ENCODE measurements at places on chromosomes 7 and 10.

DNA sequence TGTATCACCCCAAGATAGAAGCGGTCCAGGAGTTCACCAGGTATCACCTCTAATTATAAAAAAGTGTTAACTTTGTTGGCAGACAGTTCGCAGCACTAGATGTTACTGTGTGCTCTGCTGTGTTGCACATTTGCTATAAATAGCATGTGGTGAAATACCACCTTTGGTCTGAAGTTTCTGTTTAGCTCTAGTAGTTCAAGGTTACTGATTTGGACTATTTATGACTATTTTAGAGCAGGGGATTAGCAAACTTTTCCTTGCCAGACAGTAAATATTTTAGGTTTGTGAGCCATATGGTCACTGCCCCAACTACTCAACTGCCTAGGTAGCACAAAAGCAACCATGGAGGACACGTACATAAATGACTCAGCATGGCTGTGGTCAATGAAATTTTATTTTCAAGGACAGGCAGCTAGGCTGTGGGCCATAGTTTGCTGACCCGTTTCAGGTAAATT lies 16.5 kb downstream of the DENND10 start:
- DNase-seq, result peak; percentile 46

DNA sequence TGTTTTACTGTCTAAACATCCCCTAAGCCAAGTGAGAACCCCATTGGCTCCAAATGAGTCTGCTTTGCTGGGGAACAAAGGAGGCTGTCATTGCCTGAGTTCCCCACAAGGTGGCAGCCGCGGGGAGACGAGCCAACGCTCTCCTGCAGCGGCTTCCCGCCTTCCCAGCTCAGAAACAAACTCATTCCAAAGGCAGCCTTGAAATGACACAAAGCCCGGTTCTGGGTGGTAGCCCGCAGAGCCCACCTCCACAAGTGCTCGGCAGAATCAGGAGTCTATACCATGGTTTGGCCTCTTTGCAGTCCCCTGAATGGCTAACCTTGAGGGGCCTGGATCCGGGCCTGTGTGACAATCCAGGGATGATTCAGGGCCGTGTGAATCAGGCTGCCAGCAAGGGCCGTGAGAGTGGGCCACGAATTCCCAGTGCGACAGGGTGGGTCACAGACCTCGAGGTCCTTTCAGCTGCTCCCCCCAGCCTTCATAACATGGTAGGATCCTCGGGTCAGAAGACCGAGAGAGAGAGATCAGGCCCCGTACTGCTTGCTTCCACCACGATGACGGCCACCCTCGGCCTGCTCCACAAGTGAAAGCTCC lies 79.7 kb downstream of the DLG5 start:
- peak; percentile 59 for DNase-seq

DNA sequence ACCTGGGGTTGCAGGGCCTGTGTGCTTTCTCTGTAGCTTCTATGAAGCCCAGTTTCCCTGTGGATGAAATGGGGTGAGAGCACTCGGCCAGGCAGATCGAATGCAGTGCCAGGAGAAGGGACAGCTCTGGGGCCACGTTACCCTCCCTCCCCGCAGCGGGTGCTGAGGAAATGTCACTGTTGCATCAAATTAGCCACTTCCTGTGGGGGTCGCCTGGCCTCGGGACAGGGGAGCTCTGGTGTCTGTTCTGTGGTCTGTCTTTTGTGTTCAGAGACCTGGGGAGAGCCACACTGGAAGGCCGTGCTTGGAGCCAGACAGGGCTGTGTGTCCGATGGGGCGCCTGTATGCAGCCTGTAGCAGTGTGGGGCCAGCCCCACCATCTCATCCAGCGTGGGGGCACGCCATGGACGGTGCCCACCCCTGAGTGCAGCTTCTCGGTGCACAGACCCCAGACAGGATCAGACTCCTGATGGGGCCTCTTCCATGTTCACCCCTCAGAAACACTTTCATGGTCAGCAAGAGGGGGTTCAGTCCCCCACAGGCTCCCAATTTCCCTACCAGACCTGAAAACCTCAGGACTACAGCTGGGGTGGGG lies 13.6 kb downstream of the TTYH3 start:
- DNase-seq, result peak; percentile 46

- DNase-seq, result no peak
Observed at GRCh38 chr10:73959484-73960243, 38.3 kb upstream of the VCL start.

DNA sequence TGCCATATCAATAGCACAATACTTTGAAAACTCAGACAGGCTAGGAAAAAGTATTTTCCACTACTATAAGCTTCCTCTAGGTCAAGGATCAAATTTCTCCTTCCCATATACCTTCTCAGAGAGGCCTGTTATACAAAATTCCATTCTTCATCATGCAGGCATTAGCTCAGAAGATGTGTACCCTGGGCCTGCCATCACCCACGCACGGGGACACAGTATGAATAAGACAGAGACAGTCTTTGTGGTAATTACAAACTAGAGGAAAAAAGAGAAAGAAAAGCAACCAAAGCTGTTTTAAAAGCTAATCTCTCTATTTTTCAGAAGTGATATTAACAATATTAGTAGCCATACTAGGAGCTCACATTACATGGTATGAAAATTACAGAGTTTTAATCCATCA lies 236.8 kb upstream of the AOAH start:
- DNase-seq, result no peak

- peak; percentile 70 for DNase-seq
Observed at GRCh38 chr10:103659674-103660363, 166.3 kb downstream of the NEURL1 start.

DNA sequence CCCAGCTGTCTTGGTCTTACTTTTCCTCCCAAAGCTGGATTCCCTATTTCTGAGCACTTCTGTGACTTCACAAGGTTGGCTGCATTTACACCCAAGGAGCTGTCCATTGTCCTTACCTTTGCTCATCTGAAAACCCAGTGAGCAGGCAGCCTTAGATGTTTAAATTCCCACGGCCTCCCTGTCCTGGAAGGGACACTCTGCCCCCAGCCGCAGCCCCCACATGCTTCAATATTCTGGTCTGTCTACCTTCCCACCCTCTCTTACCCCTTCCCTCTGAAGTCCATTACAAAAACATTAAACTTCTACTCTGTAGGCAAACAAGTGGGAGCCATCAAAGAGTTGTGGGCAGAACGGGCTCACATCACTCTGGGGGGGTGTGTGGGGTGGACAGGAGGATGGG lies 73.8 kb upstream of the EFCAB10 start:
- DNase-seq, result no peak

- DNase-seq, result no peak
Observed at GRCh38 chr7:28976022-28976421, 17.9 kb upstream of the TRIL start.

DNA sequence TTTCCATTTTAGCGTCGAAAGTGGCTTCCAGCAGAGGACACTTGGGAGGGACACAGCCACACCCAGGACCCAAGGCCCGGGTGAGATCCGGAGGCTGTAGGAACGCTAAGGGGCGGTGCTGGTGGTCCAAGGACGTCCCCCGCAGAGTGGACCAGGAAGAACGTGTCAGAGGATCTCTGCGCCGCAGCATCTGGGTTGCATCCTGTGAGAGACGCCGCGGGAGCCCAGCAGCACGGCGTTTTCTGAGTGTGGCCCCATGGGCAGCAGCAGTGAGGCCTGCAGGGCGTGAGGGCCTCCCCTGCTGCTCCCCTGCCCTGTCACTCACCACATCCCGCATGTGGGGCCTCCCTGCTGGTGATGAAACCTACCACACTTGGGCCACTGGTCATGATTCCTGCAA lies 40.5 kb upstream of the BNIP3 start:
- no peak for DNase-seq

- no peak for DNase-seq
Observed at GRCh38 chr10:119006451-119007210, 22.9 kb upstream of the NANOS1 start.

DNA sequence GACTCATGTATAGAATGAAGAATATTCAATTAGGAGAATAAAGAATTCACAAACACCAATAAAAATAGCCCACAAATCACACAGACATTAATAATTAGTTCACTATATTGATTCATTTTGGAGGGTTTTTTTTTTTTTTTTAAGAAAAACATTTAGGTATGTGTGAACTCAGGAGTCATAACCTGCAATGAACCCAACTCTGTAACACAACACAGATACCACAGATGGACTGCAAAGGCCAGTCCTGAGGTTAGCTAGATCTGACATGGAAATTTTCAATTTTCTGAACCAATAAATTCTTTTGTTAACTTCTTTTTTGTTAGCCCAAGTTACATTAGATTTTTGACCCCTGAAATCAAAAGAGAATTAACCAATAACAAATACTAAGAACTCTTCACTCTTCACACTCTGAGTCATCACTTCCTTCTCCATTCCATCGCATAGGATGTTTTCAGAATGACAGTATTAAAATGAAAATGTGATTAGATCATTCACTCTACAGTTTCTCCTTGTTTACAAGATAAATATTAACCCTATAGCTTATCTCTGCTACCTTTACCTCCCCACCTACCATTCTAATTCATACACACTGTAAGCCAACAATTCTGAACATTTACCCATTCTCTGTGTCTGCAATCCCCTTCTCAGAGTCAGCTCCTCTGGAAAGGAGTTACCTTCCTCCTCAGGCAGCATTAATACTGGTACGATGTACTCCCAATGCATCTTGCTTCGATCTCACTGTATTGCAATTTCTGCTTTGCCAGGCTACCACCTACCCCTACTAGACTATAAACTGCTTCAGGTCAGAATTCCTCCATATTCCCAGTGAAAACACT lies 141.5 kb downstream of the LRRN3 start:
- DNase-seq, result no peak

GRCh38 chr10:69407621-69408301 lies 9.0 kb downstream of the TACR2 start:
- DNase-seq, result peak; percentile 33

DNA sequence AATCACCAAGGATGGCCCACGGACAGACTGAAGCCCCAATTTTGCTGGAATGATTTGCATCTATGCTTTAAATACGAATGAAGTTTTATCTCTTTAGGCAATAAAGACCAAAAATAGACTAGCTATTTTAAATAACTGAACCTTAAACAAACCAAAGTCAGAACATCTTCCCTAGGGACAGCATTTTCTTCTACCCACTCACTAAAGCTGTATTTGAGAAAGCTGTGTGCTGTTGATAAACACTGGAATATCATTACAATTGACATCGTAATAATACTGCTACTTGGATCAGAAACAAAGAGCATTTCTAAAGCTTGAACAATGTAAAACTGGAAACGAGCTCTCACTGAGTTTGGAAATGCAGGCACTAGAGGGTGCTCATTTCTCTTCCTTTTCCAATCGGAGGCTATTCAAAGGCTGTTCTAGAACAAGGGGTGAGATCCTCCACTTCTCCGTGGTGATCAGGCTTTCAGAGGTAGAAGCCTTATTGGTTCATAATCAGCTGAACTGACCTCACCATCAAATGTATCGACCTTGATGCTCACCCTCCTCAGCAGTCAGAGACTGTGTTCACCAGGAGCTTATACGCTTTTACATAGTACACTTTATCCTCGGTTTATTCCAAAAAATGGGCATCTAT lies 225.3 kb upstream of the PRSS1 start:
- DNase-seq, result no peak

- no peak for DNase-seq
Observed at GRCh38 chr7:20153999-20154398, 63.2 kb downstream of the MACC1 start.

DNA sequence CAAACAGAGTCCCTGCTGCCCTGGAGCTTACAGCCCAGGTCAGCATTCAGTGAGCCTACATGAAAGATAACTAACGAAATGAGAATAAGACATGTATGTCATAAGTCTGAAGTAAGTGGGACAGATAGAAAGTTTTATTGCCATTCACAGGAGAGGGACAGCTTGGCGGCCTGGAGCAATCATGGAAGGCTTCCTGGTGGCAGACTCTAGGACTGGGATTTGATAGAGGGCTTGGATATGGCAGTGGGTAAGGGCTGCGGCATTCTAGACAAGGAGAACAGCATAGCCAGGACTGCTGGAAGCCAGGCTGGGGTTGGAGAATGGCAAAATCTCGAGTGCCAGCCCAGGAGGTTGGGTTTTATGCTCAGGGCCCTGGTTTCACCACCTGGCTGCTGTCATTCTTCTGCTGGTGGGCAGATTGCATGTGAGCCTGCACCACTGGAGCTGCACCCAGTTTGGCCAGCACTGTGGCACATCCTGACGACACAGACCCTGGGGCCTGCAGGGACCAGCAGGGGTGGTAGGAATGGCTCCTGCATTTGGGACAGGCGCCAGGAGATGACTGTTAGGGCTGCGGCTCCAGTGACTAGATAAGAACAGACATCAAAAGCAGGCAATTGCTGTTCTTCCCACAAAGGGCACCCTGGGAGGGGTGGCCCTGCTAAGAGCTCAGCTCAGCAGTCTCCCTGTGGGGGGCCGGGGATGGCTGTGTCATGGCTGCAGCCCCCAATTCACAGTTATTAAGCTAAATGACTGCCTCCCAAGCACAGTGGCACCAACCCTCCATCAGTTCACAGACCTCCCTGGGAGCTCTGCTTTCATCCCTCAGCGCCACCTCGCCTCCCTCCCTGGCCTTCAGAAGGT lies 161.1 kb downstream of the RPS24 start:
- no peak for DNase-seq

DNA sequence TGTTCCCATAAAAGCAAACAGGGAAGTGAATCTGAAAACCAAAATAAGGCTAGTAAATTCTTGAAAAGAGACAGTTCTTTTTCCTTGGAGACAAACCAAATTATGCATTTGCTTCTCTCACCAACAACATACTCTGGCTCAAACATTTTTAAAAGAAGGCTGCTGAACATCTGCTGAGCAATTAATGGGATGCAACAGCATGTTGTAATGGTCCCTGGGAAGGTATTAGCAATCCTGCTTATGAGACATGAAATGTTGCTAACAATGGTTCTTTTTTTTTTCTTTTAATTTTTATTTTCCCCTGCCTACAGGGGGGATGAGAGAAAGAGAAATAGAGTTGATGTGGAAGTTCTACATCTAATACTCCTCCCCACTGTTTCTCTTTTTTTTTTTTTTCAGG lies 572.1 kb downstream of the SORCS1 start:
- no peak for DNase-seq

DNA sequence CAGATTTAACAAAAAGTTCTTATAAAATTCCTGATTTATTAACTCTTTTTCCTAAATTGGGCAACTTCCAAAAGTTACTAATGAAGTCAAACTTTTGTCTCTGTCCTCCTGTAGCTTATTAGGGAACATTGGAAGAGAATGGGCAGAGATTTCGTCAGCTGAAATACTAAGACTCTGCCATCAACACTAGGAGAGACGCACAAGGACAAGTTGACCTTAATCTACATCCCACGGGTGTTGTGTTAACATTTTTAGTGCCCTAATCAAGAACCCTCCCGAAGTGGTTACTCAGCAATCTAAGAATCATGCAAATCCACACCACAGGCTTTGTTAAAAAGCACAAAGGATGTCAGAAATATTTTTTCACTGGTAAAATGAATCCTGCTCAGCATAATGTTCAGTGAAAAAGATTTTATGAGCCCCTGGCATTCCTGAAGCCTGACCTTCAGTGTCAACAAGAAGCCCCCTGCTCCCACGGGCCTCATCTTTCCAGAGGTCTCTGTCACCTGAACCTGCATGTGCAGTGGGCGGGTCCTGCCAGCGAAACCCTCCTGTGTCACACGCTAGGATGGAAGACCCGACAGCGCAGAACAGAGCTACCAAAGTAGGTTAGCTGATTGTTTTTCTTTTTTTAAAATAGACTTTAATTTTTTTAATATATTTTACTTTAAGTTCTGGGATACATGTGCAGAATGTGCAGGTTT lies 70.6 kb upstream of the AKR1E2 start:
- DNase-seq, result no peak

- no peak for DNase-seq
Observed at GRCh38 chr7:14133752-14134151, 144.3 kb upstream of the ETV1 start.

GRCh38 chr7:150569245-150569955 lies 2.2 kb downstream of the GIMAP4 start:
- no peak for DNase-seq

GRCh38 chr7:19377611-19378344 lies 232.6 kb upstream of the FERD3L start:
- DNase-seq, result no peak

Data from CD4-positive, alpha-beta T cell treated with Interleukin-1 beta for 1 hour (primary cell).